ENCODE measurements at places on chromosomes 4 and X. TPM values are rescaled to one million over a fixed set of nuclear protein-coding genes. Genes with fewer than 3 reads are reported as not detected.

GRCh38 chr4:112145790-112146501 is 692 bp downstream of the FAM241A start:
- no peaks in the 10 kb centered on the region for H3K36me3 ChIP-seq
- DNase-seq: peak; percentile 72
- peaks cover 16% of the 10 kb centered on the region for H3K4me1 ChIP-seq
- H3K4me3 ChIP-seq: peak overlapping the region; percentile 68

DNA sequence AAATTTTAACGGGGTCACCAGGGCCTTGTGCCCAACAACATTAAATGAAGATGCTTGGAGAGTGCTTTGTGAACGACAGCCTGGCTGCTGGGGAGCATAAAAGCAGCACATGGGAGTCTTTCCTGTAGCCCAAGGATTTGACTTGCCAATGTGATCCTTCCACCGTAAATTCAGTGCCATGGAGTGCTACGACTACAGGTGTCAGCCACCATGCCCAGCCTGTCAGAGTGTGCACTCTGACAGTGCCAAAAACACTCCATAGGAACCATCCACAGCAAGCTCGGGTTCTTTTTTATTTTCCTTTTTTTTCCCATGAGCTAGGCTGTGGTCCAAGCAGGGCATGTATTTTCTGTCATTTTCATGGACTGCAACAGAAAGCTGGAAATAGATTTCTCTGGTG is 156.9 kb downstream of the NLGN4X start:
- H3K27ac ChIP-seq: no peak overlapping the region
- H3K4me1 ChIP-seq: no peaks in the 10 kb centered on the region
- no peaks in the 10 kb centered on the region for H3K36me3 ChIP-seq
- no peak for DNase-seq
- no peak overlapping the region for H3K4me3 ChIP-seq

The UVSSA gene
- total RNA-seq: 13.8 TPM

- H3K27ac ChIP-seq: no peak overlapping the region
- H3K4me1 ChIP-seq: peaks cover 25% of the 10 kb centered on the region
- DNase-seq: no peak
Observed at GRCh38 chr4:67546004-67546356, 677 bp upstream of the CENPC start.

DNA sequence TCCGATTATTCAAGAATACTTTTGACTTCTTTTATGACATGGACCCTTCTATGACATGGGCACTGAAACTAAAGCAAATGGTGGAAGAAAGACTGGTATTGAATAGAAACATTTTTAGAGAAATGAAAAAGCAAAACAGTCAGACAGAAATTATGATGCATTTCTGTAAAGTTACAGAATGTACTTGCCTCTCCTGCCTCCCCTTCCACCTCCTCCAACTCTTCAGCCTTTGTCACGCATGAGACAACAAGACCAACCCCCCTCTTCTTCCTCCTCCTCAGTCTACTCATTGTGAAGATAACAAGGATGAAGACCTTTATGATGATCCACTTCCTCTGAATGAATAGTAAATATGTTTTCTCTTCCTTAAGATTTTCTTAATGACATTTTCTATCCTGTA is 46.3 kb upstream of the HUWE1 start:
- no peaks in the 10 kb centered on the region for H3K4me1 ChIP-seq
- no peak overlapping the region for H3K4me3 ChIP-seq
- H3K27me3 ChIP-seq: no peaks in the 10 kb centered on the region
- no peaks in the 10 kb centered on the region for H3K36me3 ChIP-seq

DNA sequence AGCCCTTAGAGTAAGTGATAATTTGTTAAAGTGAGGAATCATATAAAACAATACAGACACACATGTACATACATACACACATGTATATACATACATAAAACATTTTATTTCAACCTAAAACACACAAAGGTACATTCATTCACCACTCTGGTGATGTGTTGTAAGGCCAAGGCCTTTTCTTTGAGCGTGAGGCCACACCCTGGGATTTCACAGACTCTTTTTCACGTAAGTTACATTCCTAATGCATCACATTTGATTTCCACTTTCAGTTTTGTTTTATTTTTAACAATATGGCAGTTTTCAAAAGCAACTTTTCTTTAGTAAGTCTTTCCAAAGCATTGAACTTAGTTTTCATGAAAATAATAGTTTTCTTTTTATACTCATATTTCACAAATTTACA is 170.7 kb downstream of the COL4A6 start:
- DNase-seq: no peak
- H3K4me3 ChIP-seq: no peak overlapping the region
- H3K27ac ChIP-seq: no peak overlapping the region
- no peaks in the 10 kb centered on the region for H3K36me3 ChIP-seq
- H3K4me1 ChIP-seq: no peaks in the 10 kb centered on the region

DNA sequence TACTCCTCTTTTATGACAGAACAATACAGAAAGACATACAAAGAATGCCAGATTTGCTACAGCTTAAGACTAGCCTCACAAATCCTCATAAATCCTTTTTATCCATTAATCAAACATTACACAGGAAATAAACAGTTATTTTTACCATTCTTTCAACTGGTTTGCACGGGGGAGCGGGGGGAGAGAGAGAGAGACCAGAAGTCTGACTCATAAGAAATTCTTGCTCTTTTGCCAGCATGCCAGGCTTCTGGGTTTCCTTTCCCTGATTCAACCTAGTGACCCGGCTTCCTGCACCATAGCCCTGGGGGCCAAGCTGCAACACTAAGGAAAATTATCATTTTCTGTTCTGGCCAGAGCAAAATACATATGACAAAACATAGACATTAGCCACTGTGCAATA is 6.8 kb upstream of the RRAGB start:
- no peaks in the 10 kb centered on the region for H3K27me3 ChIP-seq
- H3K27ac ChIP-seq: no peak overlapping the region
- no peaks in the 10 kb centered on the region for H3K4me1 ChIP-seq
- DNase-seq: no peak
- H3K36me3 ChIP-seq: no peaks in the 10 kb centered on the region
- H3K4me3 ChIP-seq: no peak overlapping the region

DNA sequence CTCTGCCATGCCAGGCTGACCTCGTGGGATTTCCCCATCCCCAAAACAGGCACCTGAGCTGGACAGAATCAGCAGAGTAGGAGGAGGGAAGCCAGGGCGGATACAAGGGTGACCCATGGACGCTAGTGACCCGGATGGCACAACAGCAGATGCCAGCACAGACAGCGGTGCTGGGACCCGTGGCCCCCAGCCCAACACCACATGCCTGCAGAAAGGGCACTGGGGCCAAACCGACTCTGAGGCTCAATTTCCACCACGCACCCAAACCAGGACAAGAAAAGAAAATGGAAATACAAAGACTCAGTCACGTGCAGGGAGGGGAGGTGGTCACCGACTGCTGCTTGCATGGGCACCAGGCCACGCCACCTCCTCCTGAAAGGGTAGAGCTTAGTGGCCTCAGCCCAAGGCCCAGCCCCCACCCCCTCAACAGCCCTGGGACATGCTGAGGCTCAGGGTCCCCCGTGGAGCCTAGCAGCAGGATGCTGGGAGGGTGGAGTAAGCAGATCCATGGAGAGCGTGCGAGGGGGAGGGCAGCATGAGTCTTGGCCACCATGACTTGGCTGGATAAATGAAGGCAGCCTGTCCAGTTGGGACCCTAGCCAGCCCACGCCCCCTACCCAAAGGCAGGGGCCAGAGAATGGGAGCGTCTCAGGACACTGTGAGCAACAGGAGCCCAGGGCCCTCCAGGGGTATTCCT is 47.7 kb downstream of the C4orf50 start:
- no peaks in the 10 kb centered on the region for H3K27me3 ChIP-seq
- no peak for DNase-seq
- H3K36me3 ChIP-seq: no peaks in the 10 kb centered on the region
- no peak overlapping the region for H3K27ac ChIP-seq

DNA sequence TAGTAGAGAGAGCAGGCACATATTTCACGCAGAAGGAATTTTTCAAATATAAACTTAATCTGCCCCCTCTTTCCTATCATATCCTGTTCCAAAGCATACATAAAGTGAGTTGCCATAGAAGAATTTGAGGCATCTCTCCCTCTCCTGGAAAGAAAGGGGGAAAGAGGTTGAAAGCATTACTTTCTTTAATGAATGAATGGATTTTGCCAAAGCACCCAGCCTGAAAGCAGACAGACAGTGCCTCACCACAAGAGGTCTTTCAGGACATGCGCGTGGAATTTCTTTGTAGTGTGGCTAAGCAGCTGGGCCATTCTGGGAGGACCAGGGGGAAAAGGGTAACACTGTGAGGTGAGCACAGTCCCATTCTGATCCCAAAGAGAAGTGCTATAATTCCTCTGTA is 651.4 kb downstream of the IQCM start:
- H3K27ac ChIP-seq: no peak overlapping the region
- no peaks in the 10 kb centered on the region for H3K4me1 ChIP-seq
- H3K4me3 ChIP-seq: no peak overlapping the region
- DNase-seq: no peak

The AWAT2 gene
- total RNA-seq: not detected

GRCh38 chr4:168999809-169000208 is 10.2 kb downstream of the CBR4 start:
- peaks cover 15% of the 10 kb centered on the region for H3K4me1 ChIP-seq
- no peaks in the 10 kb centered on the region for H3K27me3 ChIP-seq
- H3K4me3 ChIP-seq: peak overlapping the region; percentile 5
- H3K36me3 ChIP-seq: no peaks in the 10 kb centered on the region
- H3K27ac ChIP-seq: peak overlapping the region; percentile 17

DNA sequence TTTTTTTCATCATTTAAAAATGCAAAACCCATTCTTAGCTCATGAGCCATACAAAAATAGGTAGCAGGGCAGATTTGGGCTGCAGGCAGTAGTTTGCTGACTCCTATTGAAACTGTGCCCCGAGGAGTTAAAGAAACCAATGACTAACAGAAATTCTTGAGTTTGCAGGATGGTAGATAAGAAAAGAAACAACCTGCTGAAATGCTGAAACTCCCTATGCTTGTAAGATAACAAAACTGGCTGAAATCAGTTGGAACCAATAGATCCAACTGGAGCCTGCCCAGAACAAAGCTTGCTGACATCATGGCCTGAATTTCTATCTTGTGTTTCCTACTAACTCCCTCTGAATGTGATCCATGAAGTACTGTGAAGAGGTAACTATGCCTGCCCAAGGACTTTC is 68.6 kb downstream of the ANOS1 start:
- H3K4me3 ChIP-seq: no peak overlapping the region
- no peak overlapping the region for H3K27ac ChIP-seq
- no peak for DNase-seq
- no peaks in the 10 kb centered on the region for H3K36me3 ChIP-seq

The SAP30 gene
- total RNA-seq: 12.4 TPM

The SHISA3 gene
- total RNA-seq: 0.69 TPM

DNA sequence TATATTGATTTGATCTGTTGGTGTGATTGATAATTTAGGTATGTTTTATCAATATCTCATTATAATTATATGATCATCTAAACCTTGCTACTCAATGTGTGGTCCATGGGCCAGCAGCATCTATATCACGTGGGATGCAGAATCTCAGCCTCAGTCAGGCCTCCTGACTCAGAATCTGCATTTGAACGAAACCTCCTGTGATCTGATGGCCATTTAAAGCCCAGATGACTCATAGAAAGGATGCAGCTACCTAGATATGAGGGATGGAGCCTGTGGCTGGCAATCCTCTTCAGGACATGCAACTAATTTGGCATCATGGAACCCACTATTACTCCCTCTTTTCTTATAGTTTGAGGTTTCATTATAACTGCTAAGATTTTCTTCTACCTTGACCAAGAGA is 11.3 kb upstream of the CHRNA9 start:
- no peaks in the 10 kb centered on the region for H3K4me1 ChIP-seq
- H3K27me3 ChIP-seq: no peaks in the 10 kb centered on the region
- DNase-seq: no peak
- H3K4me3 ChIP-seq: no peak overlapping the region
- H3K27ac ChIP-seq: no peak overlapping the region

GRCh38 chrX:154310616-154311536 is 15.3 kb downstream of the TKTL1 start:
- no peak overlapping the region for H3K4me3 ChIP-seq
- H3K27me3 ChIP-seq: no peaks in the 10 kb centered on the region
- H3K27ac ChIP-seq: no peak overlapping the region
- no peaks in the 10 kb centered on the region for H3K4me1 ChIP-seq

GRCh38 chr4:172061204-172061603 is 248.0 kb downstream of the GALNTL6 start:
- no peak overlapping the region for H3K27ac ChIP-seq
- H3K4me3 ChIP-seq: no peak overlapping the region
- no peaks in the 10 kb centered on the region for H3K27me3 ChIP-seq
- no peaks in the 10 kb centered on the region for H3K36me3 ChIP-seq
- no peak for DNase-seq

DNA sequence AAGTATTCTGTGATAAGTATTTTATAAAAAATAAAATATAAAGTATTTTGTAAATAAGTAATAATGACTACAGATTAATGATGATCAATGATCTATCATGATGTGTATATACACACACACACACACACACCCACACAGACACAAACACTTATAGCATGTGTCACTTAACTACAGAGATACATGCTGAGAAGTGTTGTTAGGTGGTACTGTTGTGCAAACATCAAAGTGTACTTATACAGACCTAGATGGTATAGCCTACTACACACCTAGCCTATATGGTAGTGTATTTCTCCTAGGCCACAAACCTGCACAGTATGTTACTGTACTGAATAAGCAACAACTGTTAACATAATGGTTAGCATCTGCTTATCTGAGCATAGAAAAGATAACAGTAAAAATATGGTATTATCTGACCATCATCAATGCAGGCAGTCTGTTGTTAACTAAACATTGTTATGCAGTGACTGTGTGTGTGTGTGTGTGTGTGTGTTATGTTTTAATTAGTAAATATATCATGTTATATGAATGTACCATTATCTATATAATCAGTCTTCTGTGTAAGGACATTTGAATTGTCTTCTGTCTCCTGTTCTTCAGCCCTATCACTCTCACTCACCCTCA is 138.2 kb downstream of the CAMK2D start:
- H3K4me1 ChIP-seq: no peaks in the 10 kb centered on the region
- no peaks in the 10 kb centered on the region for H3K27me3 ChIP-seq
- H3K36me3 ChIP-seq: no peaks in the 10 kb centered on the region
- no peak overlapping the region for H3K4me3 ChIP-seq

GRCh38 chrX:93673869-93674271 is at the start of gene FAM133A:
TSS of gene FAM133A (plus strand) at chrX:93674206. CDS start at chrX:93709420, 35,214 bp downstream.
- H3K36me3 ChIP-seq: no peaks in the 10 kb centered on the region
- no peak within 1 kb of the TSS for H3K27ac ChIP-seq
- H3K27me3 ChIP-seq: peaks cover 15% of the 10 kb centered on the region
- no peaks in the 10 kb centered on the region for H3K4me1 ChIP-seq
- peak within 1 kb of the TSS; percentile 32 for H3K4me3 ChIP-seq

DNA sequence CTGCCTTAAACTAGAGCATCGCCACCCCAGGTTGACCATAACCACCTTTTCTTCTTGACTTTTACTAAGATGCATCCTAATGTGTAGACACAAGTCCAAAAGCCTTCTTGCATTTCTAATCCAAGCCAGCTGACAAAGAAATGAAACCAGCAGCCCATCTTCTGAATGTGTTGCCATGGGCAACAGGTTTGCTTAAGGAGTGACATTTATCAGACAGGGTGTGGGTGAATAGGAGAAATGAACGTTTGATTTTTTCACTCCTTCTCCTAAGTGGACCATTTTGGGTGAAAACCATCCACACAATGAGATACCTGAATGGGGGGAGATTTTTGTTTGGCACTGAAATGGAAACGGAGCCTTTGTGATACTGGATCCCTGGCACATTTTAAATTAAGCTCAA is 72.7 kb upstream of the C4orf50 start:
- DNase-seq: no peak
- no peaks in the 10 kb centered on the region for H3K27me3 ChIP-seq
- no peaks in the 10 kb centered on the region for H3K36me3 ChIP-seq
- H3K4me1 ChIP-seq: no peaks in the 10 kb centered on the region
- H3K27ac ChIP-seq: no peak overlapping the region

- H3K4me1 ChIP-seq: no peaks in the 10 kb centered on the region
- no peaks in the 10 kb centered on the region for H3K27me3 ChIP-seq
- peak; percentile 13 for DNase-seq
- H3K36me3 ChIP-seq: no peaks in the 10 kb centered on the region
- H3K27ac ChIP-seq: no peak overlapping the region
Observed at GRCh38 chr4:8710416-8710815, 117.9 kb downstream of the CPZ start.

Data from right lobe of liver (tissue), 6 donors.